ENCODE measurements at places on chromosomes 6 and 20.

DNA sequence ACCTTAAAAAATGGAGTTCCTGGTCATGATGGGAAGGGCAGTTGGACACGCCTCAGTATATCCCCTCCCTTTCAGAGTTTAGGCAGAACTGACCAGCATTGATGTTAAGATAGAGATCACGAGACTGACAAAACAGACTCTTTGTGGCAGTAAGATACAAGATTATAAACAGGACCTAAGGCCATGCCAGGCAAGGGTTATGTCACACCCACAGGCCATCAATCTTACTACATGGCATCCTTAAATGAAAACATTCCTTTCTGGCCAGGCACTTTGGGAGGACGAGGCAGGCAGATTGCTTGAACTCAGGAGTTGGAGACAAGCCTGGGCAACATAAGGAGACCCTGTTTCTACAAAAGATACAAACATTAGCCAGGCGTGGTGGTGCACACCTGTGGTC lies 129.3 kb upstream of the MLN start:
- no peak for DNase-seq

DNA sequence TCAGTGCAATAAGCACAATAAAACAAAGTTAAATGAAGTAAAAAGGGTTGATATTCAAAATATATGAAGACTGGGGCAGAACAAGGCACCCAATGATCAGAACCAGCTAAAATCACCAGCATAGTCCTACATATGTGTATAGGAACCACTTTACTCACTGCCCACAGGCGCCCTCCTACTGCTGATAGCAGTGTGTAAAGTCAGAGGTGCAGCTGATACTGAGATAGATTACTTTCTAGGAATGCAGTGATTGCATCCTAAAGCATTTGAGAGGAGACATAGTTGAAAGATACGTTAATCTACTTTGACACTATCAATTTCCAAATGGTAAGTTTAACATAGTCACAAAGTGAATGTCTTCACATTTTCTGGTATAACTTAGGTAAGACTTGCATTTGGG lies 161.1 kb upstream of the MCHR2 start:
- DNase-seq, result no peak

DNA sequence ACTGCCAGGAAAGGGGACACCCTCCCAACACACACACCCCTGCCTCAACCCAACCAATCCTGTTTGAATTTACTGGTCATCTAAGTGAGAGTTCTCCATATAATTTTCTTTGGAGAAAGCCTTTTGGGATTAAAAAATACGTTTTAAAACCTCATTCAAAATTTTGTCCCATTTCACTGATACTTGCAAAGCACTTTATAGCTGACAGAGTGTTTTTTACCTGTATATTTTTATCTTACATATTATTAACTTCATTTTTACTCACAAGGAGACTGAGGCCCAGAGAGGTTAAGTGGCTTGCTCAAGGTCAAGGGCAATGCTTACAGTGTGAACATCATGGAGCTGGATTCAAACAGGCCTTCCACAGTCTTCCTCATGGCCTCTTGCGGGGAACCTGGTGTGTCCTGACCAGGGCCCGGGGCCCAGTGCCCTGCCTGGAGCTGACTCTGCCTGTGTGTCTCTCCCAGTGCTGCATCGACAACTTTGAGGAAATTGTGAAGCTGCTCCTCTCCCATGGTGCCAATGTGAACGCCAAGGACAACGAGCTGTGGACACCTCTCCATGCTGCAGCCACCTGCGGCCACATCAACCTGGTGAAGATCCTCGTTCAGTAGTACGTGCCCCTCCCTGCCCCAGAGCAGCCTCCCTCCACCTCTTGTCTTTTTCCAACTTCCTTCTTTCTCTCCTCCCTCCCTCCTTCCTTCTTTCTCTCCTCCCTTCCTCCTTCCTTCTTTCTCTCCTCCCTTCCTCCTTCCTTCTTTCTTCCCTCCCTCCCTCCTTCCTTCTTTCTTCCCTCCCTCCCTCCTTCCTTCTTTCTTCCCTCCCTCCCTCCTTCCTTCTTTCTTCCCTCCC lies 30.9 kb upstream of the FAM83D start:
- DNase-seq, result no peak

DNA sequence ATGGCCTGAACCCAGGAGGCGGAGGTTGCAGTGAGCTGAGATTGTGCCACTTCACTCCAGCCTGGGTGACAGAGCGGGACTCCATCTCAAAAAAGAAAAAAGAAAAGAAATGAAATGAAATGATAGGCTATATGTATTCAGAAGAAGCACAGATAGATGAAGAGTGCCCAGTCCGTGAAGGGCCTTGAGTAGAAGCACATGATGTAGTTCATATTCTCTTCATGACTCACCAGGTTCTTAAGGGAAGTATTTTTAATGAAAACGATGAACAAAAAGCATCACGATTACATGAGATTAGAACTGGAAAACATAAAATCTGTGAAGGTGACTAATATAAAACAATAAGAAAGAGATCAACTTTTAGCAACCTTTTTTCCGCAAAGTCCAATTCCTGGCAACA lies 29.8 kb downstream of the TPD52L1 start:
- DNase-seq, result no peak

DNA sequence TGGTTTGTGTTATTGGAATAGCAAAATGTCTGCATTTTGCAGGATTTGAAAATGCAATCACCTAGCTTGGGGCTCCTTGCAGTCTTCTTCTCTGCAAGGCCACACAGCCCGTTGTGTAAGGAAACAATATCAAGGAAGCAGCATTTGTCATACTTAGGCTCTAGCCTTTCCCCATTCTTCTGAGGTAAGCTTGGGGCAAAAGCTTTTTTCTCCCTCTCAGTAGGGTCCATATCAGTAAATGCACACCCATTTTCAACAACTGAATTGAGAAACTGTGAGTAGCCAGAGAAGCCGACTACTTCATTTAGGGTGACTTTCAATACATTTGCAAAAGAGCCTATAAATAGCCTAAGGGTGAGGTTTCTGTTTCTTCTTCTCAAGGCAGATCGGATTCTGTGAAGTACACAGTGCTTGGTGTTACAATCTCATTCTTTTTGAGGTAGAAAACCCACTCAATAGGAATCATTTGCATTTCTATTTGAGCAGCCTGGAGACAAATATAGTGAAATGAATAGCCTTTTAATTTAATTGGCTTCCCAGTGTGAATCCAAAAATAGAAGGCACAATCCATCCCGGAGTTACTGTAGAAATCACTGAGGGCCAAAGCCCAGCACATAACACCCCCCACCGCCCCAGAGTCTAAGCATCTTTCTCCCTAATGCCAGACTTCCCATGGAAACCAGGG lies 61.8 kb downstream of the BTBD3 start:
- no peak for DNase-seq

DNA sequence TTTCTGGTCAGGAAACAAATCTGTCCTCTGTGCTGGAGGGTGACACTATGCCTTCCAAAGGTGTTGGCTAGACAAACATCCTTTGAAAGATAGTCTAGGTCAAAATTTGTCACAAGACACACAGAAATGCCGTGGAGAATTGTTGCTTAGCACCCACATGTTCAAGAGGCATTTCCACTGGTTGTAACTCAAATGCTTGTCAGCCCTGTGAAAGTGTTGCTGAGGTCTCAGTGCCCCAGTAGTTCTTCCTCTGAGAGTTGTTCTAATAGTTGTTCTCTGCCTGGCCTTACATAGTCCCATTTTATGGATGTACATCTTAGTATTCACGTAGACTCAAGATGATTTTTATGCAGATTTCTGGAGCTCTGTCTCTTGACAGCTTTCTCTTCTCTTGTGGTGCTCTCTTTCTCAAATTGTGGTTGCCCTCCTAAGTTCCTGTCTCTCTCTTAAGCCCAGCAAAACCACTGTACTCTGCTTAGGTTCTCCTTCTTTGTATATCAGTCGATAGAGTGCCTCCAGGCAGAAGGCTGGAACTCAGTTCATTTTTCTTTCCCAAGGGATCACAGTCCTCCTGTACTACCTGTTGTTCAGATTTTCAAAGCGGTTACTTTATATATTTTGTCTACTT lies 39.5 kb upstream of the REV3L start:
- no peak for DNase-seq

GRCh38 chr6:2589171-2589661 lies 161.5 kb downstream of the MYLK4 start:
- no peak for DNase-seq

GRCh38 chr6:17902974-17903373 lies 84.5 kb downstream of the KIF13A start:
- no peak for DNase-seq

DNA sequence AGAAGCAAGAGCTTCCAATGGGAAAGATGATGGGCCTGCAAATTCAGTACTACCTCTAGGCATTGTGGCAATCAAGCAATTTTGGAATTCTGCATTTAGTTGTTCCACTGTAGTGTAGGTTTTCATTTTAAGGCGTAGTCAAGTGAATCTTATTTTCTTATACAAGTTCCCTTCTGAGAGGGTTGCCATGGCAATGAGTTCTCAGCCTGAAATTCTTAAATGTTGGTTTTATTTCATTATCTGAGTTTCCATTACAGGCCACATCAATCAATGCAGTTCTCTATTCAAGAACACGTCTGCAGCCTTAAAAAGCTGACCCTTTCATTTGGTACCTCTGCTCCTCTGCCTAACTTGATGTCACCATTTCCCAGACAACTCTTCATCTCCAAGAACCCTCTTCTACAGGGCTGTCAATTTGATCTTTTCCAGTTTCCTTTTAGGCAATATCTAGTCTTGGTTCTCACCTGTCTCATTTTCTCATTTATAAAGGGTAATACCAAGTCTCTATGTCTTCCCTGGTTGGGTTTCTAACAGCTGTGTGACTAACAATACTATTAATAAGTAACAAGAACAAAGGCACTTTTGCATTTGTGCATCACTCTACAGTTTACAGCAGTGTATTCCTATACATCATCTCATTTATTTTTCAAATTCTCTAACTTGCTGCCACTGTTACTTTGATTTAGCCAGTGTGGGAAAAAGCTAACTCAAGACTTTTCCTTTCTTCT lies 898.2 kb upstream of the FLRT3 start:
- DNase-seq, result no peak

DNA sequence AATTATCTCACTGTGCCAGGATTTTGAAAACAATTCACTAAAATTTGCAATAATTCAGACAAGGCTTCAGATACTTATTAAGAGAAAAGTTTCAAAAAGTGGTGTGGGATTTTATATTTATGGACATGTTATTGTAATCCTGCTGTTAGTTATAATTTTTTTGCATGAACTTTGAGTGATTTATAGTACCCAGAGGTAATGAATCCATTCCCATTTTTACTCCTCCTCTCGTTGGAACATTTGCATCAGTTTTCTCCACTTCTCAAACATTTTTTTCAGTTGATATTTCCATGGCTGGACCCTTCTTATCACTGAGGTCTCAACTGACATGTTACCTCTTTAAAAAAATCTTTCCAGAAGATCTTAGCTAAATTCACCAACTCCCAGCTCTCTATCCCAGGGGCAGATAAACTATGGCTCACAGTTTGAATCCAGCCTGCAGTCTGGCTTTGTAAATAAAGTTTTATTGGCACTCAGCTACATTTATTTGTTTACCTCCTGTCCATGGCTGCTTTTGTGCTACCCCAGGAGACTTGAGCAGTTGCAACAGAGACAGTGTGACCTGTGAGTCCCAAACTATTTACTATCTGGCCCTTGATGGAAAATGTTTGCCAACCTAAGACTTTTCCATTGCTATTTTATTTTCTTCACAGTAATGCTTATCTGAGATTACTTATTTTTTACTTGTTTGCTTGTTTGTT lies 83.4 kb downstream of the TSHZ2 start:
- no peak for DNase-seq

DNA sequence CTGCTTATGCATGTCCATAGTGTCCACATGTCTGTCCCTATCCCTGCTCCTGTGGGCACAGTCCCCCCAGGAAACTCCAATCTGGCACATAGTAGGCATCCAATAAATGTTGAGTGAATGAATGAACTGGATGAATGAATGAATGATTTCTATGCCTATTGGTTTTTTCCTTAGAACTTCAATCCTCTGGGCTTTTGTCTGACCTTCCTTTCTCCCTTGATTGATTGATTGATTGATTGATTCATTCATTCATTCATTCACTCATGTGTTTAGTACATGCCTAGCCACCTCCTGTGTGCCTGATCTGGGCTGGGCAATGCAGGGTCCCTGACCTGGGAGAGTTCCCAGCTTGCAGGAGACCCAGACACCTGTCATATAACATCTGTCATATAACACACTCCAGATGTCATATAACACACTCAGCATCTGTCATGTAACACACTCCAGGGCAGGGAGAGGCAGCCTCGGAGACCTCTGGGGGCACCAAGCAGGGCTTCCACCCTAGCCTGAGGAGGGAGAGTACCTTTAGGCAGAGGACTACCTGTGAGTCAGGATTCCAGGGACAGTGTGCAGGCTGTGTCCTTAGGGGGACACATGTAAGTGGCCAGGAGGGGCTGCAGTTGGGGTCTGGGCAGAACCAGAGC lies 17.9 kb downstream of the VSTM2L start:
- DNase-seq, result no peak

GRCh38 chr6:33621711-33622388 lies 728 bp downstream of the ITPR3 start:
- peak; percentile 50 for DNase-seq

DNA sequence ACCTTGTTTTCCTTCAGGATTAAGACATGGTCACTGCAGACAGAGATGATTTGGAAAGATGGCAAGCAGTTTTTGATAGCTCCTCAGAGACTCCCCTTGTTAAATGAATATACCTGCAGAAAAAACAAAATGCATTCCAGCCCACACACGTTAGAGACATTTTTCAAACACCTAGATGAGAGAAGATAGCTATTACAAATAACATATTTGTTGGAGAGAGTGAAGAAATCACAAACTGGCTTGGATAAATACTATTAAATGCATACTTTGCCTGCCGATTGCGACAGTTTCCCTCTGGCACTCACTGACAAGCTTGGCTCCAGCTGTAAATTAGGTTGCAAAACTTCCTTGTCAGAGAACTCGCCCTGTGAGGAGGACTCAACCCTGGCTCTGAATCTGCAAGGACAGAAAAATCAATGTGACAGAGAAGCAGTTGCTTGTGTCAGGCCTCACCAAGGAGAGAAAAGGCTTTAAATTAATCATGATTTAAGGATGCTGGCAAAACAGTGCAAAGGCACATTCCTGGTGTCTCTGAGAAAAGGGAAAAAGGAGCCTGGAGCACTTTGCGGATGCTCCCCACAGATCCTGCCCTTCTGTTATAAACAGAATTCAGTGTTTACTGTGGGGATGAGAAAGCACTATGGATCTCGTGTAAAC lies 423.7 kb upstream of the MARCKS start:
- DNase-seq, result peak; percentile 68

DNA sequence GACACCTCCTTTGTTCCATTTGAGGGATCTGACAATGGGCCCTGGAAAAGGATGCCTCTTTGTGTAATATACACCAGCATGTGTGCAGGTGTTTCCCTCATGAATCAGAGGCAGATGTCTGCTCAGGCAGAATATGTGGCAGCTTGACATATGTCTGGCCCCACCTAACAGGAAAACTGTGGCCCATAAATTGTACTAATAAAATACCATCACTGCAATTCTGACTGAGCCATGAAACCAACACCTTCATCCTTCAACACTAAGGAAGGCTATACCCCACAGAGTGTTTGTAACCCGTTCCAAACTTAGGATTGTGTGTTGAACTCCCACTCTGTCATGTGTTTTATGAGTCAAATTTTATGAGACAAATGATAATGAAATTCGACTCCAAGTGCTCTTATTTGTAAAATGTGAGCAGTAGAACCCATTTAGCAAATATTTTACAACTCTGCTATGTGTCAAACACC lies 22.7 kb downstream of the LAMA4 start:
- DNase-seq, result peak; percentile 93

GRCh38 chr6:75201021-75201420 lies 4.8 kb downstream of the COL12A1 start:
- DNase-seq, result no peak

GRCh38 chr6:13420269-13420668 lies 67.1 kb downstream of the GFOD1 start:
- no peak for DNase-seq

GRCh38 chr6:158758451-158758860 lies 60.7 kb downstream of the EZR start:
- DNase-seq, result peak; percentile 94
